CD4-positive, alpha-beta T cell treated with Interleukin-15 for 1 hour (primary cell): ENCODE measurements at places on chromosomes 3 and 15.

- no peak for DNase-seq
Observed at GRCh38 chr3:46129588-46130272, 78.4 kb downstream of the CCR1 start.

DNA sequence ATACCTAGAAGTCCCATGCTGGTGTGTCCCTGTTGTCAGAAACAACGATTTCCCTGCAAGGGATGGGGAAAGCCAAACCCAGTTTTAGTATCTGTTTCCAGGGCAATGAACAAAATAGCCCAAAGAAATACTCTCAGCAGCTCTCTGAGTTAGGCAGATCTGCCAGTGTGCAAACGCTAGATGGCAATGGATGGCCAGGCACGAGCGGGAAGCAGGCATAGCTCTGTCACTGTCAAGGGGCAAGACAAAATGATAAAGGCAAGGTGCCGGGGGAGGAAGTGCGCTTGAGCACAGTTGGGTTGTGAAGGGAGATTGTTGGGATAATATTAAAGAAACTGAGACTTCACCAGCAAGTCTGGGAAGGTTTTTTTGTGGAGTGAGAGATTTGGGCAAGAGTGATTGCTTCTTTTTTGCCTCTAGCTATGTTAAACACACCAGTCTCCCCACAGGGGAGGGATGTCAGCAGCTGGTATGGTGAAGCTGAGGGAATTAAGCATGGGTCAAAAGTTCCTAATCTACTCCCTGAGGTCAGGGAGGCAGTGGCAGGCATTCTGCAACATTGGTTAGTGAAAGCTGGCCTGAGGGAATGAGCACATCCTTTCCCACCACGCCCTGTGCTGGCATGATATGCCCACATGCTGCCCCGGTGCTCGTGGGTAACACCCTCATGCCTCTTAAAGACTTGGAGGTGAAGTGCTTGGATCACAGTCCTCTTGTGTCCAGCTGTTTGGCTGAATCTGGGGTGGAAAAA lies 117.5 kb downstream of the PDCD6IP start:
- DNase-seq = no peak

- no peak for DNase-seq
Observed at GRCh38 chr15:58731756-58732535, 17.6 kb downstream of the ADAM10 start.

- DNase-seq = no peak
Observed at GRCh38 chr15:46441294-46442062, 806.6 kb downstream of the SQOR start.

- DNase-seq = no peak
Observed at GRCh38 chr15:66402761-66403284, 16.1 kb downstream of the MAP2K1 start.

- no peak for DNase-seq
Observed at GRCh38 chr15:31082771-31083369, 18.7 kb downstream of the TRPM1 start.

DNA sequence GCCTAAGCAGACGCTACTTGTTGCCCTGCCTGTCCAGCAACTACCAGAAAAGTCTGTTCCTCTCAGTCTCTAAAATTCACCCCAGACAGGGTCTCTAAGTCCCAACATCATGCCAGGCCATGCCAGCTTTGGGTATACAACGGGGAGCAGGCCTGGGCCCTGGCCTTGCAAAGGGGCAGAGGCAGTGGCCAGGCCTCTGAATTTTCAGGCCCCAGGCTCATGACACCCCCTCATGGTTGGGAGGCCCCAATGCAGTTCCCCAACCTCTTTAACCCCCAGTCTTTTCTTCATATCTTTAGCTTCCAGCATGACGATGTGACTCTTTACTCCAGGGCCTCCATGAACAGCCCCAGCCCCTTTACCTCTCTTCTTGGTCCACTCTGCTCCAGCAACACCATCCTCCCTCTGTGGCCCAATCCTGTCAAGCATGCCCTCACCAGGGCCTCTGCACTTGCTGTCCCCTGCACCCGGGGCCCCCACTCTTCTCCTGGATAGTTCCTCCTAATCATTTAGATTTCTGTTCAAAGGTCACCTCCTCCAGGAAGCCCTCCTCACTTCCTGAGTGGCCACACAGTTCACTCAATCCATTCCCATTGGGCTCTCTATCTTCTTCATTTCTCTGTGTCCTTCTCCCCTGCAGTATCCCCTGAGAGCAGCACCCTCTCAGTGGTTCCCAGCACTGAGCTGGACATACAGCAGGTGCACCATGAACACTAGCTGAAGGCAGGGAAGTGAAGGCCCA lies 4.8 kb downstream of the IQSEC1 start:
- DNase-seq = no peak

DNA sequence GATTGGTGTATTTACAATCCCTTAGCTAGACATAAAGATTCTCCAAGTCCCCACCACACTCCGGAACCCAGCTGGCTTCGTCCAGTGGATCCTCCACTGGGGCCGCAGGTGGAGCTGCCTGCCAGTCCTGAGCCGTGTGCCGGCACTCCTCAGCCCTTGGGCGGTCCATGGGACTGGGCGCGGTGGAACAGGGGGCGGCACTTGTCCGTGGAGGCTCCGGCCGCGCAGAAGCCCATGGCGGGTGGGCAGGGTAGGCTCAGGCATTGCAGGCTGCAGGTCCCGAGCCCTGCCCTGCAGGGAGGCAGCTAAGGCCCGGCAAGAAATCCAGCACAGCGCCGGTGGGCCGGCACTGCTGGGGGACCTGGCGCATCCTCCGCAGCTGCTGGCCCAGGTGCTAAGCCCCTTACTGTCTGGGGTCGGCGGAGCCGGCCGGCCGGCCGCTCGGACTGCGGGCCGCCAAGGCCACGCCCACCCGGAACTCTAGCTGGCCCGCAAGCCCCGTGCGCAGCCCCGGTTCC lies 3.5 kb upstream of the RNU5B-1 start:
- no peak for DNase-seq

- DNase-seq = no peak
Observed at GRCh38 chr3:53845881-53846133, 412 bp downstream of the CHDH start.

DNA sequence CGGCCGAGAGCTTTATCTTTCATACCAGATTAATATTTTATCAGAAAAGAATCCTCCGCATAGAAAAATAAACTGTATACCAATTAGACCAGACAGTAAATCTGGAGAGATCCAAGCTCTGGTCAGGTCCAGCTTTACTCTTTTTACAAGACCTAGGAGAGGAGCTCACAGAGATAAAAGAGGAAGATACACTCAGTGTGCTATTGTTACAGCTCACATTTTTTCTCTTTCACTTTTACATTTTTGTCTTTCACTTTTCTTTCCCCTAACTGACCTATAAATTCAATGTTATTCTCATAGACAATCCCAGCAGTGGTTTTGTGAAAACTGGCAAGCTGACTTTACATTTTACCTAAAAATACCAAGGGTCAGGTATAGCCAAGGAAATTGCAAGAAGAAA lies 55.8 kb downstream of the GUCA1C start:
- DNase-seq = no peak

- no peak for DNase-seq
Observed at GRCh38 chr3:159074756-159075701, 273.2 kb downstream of the MFSD1 start.
